NCI-H460 (cell line): ENCODE measurements at places on chromosomes 16 and 17.

- DNase-seq = no peak
Measured at GRCh38 chr17:43351691-43352090, 47.1 kb upstream of the ARL4D start.

- DNase-seq = no peak
Measured at GRCh38 chr16:86216591-86216990, 293.7 kb upstream of the FOXF1 start.

DNA sequence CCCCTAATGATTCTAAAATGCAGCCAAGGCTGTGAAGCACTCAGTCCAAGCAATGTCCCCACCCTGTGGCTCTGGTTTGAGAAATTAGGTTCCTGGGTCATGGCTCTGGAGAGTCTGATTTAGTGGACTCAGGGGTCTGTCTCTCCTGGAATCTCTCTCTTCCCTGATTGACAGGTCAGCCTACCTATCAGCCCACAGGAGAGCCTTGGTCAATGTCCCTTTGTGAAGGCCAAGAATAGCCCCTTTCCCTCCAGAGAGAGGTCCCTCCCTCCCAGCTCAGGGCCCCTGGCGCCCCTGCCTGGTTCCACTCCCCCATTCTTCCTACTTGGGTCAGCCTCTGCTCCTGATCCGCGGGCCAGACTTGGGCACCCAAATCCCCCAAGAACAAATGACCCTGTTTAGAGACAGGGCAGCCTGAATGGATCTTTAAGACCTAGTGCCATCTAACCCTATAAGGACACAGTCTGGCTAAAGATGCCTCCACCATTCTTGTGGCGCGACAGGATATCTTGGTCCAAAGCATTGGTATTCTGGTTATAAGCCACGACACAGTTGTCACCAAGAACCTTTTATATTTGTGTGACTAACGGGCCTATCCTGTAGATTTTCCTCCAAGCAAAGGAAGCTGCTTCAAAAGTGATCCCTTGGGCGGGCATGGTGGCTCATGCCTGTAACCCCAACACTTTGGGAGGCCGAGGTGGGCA is 38.3 kb upstream of the PRSS54 start:
- DNase-seq = no peak

- no peak for DNase-seq
Measured at GRCh38 chr17:77688369-77688768, 270.1 kb upstream of the TNRC6C start.

DNA sequence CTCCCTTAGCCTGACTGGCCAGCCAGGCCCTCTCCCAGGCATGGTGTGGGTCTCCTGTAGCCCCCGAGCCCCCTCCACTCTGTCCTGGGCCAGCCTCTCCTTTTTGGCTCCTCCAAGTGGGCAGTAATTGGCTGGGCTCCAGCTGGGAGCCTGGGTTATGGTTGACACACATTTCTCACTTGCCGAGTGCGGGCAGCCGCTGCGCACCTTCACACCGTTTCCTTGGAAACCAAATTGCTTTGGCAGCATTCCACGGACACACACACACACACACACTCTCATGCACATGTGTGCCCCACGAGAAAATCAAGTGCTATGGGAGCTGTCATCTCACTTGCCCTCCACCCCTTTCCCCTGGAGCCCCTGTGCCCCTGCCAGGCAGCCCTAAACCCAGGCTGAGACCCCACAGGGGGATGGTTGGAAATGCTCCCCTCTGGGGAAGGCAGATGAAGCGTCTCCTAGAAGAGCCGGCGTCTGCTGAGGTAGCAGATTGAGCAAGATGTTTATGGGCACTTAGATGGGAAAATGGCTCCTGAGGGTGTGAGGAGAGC is 402.7 kb upstream of the TNRC6C start:
- DNase-seq = no peak

DNA sequence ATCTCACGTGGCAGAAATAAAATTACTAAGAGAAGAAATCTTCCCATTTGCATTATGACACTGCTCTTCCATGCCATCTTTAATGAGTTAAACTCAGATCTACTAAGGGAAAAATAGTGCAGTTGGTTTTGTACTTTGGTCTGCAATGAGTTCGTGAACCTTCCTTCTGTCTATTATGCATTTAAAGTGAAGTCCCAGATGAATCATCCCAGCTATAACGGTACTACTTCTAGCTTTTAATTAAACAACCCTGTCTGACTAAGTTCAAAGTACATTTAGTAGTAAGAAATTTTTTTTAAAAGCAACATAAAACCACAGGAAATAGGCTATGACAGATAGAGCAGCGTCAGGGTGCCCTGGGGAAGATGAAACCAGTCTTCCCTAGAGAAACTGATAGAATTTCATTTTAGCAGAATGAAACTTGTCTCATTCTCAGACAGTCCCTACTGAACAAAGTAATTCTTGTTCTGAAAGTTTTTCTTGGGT is 1.8 kb downstream of the TMIGD1 start:
- DNase-seq = no peak

DNA sequence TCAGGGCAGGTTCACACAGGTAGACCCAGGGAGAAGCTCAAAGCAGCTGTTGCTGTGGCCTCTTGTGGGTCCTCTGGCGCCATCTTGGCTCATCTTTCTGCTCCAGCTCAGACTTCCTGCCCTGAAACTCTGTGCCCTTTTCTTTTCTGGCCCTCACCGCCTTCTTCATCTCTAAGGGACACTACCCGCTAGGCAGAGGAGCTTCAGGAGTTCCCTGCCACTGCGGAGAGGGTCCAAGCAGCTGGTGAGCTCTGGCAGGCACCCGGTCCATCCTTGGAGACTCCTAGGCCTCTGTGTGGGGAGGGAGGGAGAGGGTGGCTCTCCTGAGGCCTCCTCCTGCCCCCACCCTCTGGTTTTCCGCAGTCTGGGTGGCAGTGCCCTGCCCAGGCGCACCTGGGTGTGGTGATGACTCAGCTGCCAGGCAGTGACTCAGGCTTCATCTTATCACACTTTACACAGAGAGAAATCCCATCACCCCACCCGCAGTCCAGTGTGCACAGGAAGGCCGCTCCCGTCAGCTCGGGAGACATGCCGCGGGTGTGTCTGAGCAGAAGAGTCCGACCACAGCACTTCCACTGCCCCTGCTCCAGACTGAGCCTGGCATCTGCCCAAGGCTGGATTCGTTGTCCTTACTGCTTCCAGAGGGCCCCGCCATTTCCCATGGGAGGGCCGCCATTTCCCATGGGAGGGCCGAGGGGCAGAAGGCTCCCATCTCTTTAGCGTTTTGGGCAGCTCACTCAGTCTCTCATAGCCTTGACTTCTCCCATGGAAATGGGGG is 7.3 kb downstream of the NT5C start:
- DNase-seq = peak; percentile 99

DNA sequence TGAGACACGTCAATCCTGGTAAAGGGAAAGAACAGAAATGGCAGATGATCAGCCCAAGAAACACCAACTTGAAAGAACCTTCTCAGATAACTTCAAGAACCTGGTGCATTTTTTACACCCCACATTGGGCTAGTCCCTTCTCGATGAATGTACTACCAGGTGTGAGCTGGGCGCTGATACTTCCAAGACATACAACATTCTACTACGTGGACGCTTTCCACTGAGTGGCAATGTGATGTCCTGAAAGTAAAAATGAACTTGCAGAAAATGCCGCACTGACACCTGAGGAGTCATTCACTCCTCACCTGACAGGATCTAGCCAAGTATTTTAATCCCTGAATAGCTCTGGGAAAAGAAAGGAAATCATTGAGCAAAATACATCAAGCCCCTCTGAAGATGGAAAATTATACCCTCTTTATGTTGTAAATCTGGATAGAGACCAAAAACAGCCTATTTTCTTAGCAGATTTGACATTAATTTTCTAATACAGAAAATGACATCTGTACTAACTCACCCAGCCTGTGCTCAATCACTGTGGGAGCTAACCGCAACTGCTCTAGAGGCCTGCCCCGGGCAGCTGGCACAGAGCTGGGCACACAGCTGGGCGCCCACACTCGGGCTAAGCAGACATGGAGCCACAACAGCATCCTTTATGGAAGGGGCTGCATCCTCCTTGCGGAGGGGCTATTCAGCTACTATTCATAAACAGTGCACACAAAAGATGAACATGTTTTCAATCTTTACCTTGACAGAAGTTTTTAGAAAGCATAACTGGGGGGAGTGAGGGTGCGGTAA is 16.2 kb downstream of the SNN start:
- no peak for DNase-seq

DNA sequence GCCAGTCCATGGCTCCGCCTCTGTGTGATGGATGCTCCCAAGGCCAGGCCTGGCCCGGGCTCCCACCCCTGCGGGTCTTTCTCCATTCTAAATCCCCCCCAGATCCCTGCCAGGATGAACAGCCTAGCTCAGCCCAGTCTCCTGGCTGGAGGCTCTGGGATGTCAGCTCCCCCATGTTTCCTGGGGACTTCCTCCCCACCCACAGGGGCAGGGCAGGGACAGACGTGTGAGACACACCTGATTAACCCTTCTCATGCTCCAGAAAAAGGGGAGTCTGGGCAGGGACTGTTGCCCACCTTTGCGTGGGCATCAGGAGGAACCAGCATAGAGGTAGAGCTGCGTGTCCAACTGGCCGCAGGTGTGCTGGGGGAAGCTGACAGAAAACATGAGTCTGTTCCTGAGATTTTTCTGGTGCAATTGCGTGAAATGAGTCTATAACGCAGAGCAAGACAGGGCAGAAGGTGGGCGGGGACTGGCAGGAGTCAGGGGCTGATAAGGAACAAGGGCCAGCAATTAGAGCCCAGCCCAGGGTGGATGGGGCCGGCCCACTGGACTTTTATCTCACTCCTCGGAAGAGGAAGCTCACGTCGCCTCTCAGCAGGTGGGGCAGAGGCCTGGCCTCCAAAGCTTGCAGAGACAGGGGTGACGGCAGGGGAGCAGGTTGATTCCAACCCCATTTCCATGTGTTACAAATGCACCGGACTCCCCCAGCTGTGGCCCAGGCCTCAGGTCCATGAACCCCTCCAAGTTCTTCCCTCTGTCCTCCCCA is 238.2 kb downstream of the RBFOX3 start:
- no peak for DNase-seq

GRCh38 chr16:29816694-29817441 is 916 bp downstream of the PAGR1 start:
- no peak for DNase-seq

GRCh38 chr17:63294776-63295175 is 151.3 kb downstream of the CYB561 start:
- no peak for DNase-seq

GRCh38 chr16:88337021-88337420 is 45.7 kb upstream of the ZNF469 start:
- no peak for DNase-seq

DNA sequence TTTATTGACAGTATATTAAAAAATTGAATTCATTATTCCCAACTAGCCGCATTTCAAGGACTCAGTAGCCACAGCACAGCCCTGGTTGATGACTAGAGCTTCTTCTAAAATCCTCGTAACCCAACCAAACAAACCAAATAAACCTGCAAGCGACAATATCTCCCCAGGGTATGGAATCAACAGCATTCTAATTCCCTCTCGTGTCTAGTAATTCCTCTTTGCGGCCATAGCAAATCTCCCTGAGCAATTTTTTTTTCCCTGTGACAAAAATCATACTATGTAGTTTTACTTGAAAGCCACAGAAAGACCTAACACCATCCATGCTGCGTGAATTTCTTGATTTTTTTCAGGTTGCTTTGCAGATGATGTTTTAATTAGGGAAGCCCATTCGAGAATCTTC is 143.4 kb upstream of the MYOCD start:
- DNase-seq = no peak

GRCh38 chr17:81905993-81906392 is 4.0 kb downstream of the NPB start:
- no peak for DNase-seq

- peak; percentile 86 for DNase-seq
Measured at GRCh38 chr17:17823433-17824118, 13.2 kb downstream of the SREBF1 start.

GRCh38 chr17:63274146-63274545 is 172.0 kb downstream of the CYB561 start:
- DNase-seq = no peak

DNA sequence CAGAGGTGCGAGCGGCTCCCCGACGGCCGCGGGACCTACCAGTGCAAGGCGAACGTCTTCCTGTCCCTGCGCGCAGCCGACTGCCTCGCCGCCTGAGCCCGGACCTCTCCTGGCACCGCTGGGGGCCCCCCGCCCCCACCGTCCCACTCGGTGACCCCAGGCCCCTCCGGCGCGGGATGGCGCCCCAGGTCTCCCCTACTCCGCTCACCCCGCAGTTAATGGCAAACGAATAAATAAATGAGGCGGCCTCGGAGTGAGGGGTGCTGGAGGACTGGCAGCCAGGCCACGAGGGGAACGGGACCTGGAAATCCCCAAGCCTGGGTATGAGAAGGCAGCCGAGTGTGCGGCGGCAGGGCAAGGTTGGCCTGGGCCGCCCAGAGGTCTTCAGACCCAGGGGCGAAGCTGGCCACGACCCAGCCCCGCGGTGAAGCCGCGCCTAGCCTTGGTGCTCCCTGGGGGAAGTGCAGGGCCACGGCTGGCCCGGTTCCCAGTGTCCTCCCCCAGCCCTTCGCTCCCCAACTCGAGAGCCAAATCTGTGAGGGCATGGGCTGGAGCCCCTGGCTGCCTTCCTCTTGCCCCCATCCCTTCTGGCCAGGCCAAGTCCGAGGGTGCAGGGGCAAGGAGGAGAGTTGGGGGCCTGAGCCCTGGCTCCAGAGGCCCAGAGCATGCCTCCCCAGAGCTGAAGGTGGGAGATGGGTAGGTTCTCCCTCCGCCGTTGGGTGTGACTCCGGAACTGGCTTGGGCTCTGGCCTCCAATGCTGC is 796 bp downstream of the NPB start:
- DNase-seq = no peak

GRCh38 chr17:32276171-32276601 is 10.6 kb downstream of the RHBDL3 start:
- DNase-seq = no peak

- no peak for DNase-seq
Measured at GRCh38 chr17:45942284-45942683, 47.9 kb downstream of the MAPT start.

- DNase-seq = peak; percentile 52
Measured at GRCh38 chr16:66344533-66345145, 21.9 kb upstream of the CDH5 start.

- no peak for DNase-seq
Measured at GRCh38 chr17:74542166-74542565, 3.7 kb downstream of the CD300C start.

GRCh38 chr16:77679901-77680300 is 42.4 kb upstream of the NUDT7 start:
- no peak for DNase-seq

GRCh38 chr17:75406222-75406615 is 741 bp upstream of the GRB2 start:
- DNase-seq = no peak

DNA sequence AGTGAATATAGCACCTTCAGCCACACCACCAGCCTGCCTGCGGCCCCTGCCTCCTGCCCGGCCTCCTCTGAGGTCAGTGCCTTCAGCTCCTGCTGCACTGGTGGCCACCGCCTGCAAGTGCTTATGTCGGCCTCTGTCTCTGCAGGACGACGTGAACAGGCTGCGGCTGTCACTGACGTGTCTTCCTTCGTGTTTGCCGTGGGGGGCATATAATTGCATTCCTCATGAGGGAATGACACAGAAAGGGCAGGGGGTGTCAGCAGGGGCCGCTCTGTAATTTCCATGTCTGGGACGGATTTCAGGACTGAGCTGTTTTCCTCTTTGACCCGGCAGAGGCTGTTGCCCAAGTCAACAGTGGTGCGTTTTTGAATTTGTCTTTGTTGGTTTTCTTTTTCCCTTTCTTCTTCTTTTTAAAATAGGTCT is 28.5 kb downstream of the CMIP start:
- DNase-seq = no peak

- no peak for DNase-seq
Measured at GRCh38 chr17:31820691-31821435, 38.2 kb downstream of the COPRS start.

GRCh38 chr17:82449883-82450356 is 632 bp downstream of the CYBC1 start:
- DNase-seq = no peak
